Neural progenitor cell (in vitro differentiated cells): ENCODE measurements at places on chromosomes 6 and 20. TPM values are rescaled to one million over a fixed set of nuclear protein-coding genes. Genes with fewer than 3 reads are reported as not detected.

RNASET2 gene
- 28.9 and 37.2 TPM in 2 replicates for total RNA-seq

GPR6 gene
- total RNA-seq, result not detected in 2 replicates

MYB gene
- 3.0 and 3.3 TPM in 2 replicates for total RNA-seq

SLC35B3 gene
- 6.6 and 8.1 TPM in 2 replicates for total RNA-seq

TSPO2 gene
- not detected in 2 replicates for total RNA-seq

PNPLA1 gene
- not detected in 2 replicates for total RNA-seq

STMND1 gene
- not detected in 2 replicates for total RNA-seq

- no peak overlapping the region for H3K4me3 ChIP-seq
- peaks cover 5% of the 10 kb centered on the region for H3K4me1 ChIP-seq
- H3K27ac ChIP-seq, result no peak overlapping the region
- peaks cover 38% of the 10 kb centered on the region for H3K27me3 ChIP-seq
- DNase-seq, result no peak
Measured at GRCh38 chr20:62227591-62227976, 7.5 kb upstream of the HRH3 start.

DNA sequence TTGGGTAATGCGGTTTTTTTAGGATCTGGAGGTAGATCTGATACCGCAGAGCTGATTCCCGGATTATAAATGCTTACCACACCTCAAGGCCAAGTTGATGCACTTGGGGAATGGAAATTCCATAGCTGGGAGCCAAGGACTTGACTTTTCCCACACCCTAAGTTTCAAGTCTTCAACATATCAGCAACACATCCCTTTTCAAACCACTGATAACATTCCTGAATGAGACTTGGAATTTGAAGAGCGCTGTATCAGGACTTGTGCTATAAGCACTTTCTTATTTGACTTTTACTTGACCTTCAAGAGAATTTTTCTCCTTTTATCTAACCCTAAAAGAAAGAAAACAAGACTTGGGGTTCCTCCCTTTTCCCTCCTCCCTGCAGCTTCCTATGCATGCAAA lies 90.6 kb upstream of the NAA20 start:
- DNase-seq, result no peak
- no peak overlapping the region for H3K4me3 ChIP-seq
- no peaks in the 10 kb centered on the region for H3K36me3 ChIP-seq
- no peak overlapping the region for H3K27ac ChIP-seq

- no peak for DNase-seq
- peaks cover 31% of the 10 kb centered on the region for H3K36me3 ChIP-seq
- no peaks in the 10 kb centered on the region for H3K27me3 ChIP-seq
- H3K27ac ChIP-seq, result peak overlapping the region; percentile 48
Measured at GRCh38 chr20:21338291-21338690, 35.2 kb downstream of the XRN2 start.

DNA sequence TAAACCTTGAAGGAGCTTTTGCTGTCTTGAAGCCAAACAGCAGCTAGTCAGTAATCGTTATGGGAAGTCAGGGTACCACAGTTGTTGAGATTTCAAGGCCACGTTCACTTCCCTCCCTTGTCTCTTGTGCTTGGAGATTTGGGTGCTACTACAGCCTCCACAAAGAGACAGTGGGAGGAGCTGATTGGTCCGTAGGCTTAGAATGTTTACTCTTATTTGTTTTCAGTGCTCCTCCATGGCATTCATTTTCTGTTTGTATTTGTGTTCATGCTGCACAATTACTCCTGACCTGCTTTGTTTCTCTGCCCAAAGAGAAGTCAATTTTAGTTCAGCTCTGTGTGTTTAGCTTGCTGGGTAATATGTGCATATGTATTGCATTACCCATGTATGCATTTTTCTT lies 147.7 kb downstream of the PRL start:
- no peak overlapping the region for H3K4me3 ChIP-seq
- no peak overlapping the region for H3K27ac ChIP-seq
- H3K27me3 ChIP-seq, result no peaks in the 10 kb centered on the region
- peaks cover 34% of the 10 kb centered on the region for H3K4me1 ChIP-seq
- no peak for DNase-seq

- no peaks in the 10 kb centered on the region for H3K4me1 ChIP-seq
- H3K27ac ChIP-seq, result no peak overlapping the region
- H3K4me3 ChIP-seq, result no peak overlapping the region
- no peaks in the 10 kb centered on the region for H3K27me3 ChIP-seq
Measured at GRCh38 chr20:41469868-41470267, 103.2 kb upstream of the EMILIN3 start.

DNA sequence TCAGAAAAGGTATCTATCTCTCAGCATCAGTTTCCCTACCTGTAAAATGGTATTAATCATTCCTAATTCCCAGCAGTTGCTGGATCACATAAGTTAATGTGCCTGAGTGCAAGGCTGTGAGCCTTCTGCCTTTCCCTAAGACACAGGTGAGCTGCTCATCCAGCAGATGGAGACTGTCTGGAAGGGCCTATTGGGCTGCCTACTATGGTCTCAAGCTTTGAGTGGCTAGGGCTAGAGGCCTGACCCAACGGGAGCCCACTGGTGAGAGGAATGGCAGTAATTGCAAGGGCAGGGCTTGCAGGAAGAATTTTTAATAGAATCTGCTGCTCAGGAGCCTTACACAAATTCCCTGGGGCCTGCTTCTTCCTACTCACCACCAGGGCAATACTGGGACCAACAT lies 4.3 kb downstream of the KHDC1 start:
- H3K27ac ChIP-seq, result no peak overlapping the region
- no peaks in the 10 kb centered on the region for H3K27me3 ChIP-seq
- no peak for DNase-seq
- no peak overlapping the region for H3K4me3 ChIP-seq

DNA sequence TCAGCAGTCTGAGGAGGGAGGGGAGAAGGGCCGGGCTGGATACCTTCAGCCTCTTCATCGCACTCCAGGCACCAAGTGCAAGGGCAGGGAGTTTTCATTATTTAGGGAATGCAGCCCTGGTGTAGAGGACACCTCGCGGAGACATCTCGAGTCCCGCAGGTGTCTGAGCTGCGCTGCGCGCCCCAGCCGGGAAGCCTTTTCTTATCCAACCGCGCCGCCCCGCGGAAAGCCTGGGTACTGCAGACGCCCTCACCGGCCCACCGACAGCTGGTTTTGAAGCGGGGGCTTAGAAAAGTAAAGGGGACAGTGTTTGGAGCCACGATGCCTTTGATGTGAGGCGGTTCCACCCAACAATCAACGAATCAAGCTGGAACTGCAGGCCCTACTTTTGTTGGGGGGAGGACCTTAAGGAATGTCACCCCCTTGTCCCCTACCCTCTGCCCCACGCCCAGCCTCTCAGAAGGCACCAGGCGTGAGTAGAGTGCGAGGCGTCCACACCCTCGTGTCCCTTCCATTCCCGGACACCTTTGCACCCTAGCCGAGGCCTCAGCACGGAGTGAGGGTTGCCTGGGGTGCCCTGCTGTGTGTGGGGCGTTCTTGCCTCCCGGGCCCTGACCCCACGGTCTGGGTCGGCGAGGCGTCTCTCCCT lies 8.6 kb downstream of the NKX2-2 start:
- no peak overlapping the region for H3K27ac ChIP-seq
- H3K4me3 ChIP-seq, result peak overlapping the region; percentile 51
- H3K36me3 ChIP-seq, result no peaks in the 10 kb centered on the region
- DNase-seq, result peak; percentile 89
- H3K27me3 ChIP-seq, result peaks cover 72% of the 10 kb centered on the region

- DNase-seq, result no peak
- no peaks in the 10 kb centered on the region for H3K36me3 ChIP-seq
- H3K27me3 ChIP-seq, result no peaks in the 10 kb centered on the region
- H3K4me1 ChIP-seq, result no peaks in the 10 kb centered on the region
- H3K4me3 ChIP-seq, result no peak overlapping the region
- no peak overlapping the region for H3K27ac ChIP-seq
Measured at GRCh38 chr20:23651117-23651516, 13.4 kb upstream of the CST3 start.

GRCh38 chr6:116405138-116405537 lies 34.4 kb downstream of the DSE start:
- peak; percentile 57 for DNase-seq
- no peak overlapping the region for H3K4me3 ChIP-seq
- H3K4me1 ChIP-seq, result peaks cover 20% of the 10 kb centered on the region
- H3K27ac ChIP-seq, result no peak overlapping the region
- no peaks in the 10 kb centered on the region for H3K27me3 ChIP-seq

- no peak overlapping the region for H3K4me3 ChIP-seq
- H3K36me3 ChIP-seq, result no peaks in the 10 kb centered on the region
- peaks cover 6% of the 10 kb centered on the region for H3K4me1 ChIP-seq
- H3K27me3 ChIP-seq, result no peaks in the 10 kb centered on the region
Measured at GRCh38 chr6:148467926-148468325, 125.3 kb downstream of the SASH1 start.

GRCh38 chr6:39426073-39426456 lies 103.6 kb upstream of the KCNK16 start:
- no peaks in the 10 kb centered on the region for H3K36me3 ChIP-seq
- no peaks in the 10 kb centered on the region for H3K4me1 ChIP-seq
- no peaks in the 10 kb centered on the region for H3K27me3 ChIP-seq
- no peak overlapping the region for H3K4me3 ChIP-seq
- no peak for DNase-seq

DNA sequence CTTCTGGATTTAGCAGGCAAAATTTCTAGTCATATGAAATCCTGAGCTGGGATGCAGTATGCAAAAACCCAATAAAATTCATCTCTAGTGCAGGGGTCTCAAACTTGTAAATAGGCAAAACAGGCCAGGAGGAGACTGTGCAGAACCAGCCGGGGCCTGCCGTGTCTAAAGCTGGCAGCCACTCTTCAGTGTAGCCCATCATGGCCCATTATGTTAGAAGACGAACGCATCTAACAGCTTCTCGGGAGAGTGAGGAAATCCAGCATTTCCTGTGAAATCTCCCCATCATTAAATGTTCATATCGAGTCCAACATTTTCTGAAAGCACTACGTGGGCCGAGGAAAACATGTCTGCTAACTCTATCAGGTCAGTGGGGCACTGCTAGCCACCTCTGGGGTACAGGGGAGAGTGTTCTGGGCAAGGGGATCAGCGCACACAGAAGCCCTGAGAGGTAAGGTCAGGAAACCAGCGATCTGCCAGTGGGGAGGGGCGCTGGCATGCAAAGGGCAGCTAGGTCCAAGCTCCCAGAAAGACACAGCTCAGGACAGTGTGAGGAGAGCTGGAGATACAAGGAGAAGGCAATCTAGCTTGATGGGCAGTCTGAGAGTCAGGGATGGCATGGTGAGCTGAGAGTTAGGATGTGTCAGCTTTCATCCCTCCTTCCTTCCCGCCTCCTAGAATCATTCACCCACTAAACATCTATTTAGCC lies 144.2 kb downstream of the PREX1 start:
- no peak overlapping the region for H3K4me3 ChIP-seq
- peaks cover 37% of the 10 kb centered on the region for H3K4me1 ChIP-seq
- no peak overlapping the region for H3K27ac ChIP-seq
- DNase-seq, result no peak
- H3K36me3 ChIP-seq, result no peaks in the 10 kb centered on the region

GRCh38 chr20:51456511-51457509 lies 85.7 kb downstream of the NFATC2 start:
- H3K27ac ChIP-seq, result no peak overlapping the region
- H3K36me3 ChIP-seq, result no peaks in the 10 kb centered on the region
- peak; percentile 53 for DNase-seq
